Right cardiac atrium (tissue), 5 donors: ENCODE measurements at places on chromosomes 1 and 21.
A peak's percentile ranks its signal among the peaks of the same experiment; 100 is the strongest.

DNA sequence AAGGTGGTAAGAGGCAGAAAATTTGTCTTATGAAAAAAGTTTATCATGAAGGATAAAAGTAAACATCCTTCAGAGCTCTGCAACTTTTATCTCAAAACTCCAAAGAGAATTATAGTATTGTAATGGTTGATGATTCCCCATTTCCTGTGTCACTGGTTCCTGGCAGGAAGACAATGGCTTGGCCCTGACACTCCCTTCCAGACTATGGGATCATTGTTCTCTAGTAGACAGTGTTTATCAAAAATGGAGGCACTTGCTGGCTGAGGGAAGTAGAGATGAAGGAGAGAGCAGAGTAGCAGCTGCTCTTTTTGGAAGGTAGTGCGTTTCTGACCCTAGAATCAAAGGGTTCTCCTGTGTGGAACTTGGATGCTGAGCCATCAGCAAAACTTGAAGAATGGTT, 145.9 kb upstream of the ATP1B1 start:
- DNase-seq: no peak

- DNase-seq: peak; percentile 30
Measured at GRCh38 chr1:197471248-197471985, 203.4 kb downstream of the CRB1 start.

DNA sequence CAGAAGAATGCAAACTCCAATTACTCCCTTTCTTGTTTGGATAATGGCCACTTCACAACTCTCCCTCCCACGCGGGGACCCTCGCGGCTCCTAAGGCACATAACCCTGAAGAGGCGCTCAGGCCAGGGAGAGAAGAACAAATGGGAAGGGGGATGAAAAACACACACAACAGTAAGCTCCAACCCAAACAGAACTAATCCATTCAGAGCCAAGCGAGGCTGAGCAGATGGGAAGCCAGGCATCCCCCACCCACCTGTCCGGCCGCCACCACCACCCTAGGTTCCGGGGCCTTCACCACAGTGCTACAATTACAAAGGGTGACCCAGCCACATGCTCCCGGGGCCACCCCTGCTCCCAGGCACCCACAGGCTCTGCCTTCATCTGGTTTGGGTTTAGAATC, 101.5 kb downstream of the MRPL37 start:
- DNase-seq: no peak

DNA sequence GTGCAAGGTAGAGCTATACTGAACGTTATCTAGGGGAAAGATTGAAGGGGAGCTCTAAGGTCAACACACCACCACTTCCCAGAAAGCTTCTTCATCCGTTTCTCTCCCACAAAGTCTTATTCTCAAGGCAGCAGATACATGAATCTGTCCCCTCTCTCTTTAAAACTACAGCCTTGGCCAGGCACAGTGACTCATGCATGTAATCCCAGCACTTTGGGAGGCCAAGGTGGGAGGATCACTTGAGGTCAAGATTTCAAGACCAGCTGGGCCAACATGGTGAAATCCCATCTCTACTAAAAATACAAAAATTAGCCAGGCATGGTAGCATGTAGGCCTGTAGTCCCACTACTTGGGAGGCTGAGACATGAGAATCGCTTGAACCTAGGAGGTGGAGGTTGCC, 8.1 kb downstream of the CYP4X1 start:
- peak; percentile 43 for DNase-seq

GRCh38 chr1:40662151-40662550, 3.3 kb downstream of the RIMS3 start:
- DNase-seq: no peak
